CD4-positive, CD25-positive, alpha-beta regulatory T cell (primary cell): ENCODE measurements at places on chromosomes 16 and 17. TPM values are rescaled to one million over a fixed set of nuclear protein-coding genes. Genes with fewer than 3 reads are reported as not detected.

GRCh38 chr17:21602176-21602575 is 90.1 kb upstream of the KCNJ18 start:
- H3K27ac ChIP-seq: no peak overlapping the region
- peaks cover 3% of the 10 kb centered on the region for H3K27me3 ChIP-seq
- DNase-seq: no peak
- H3K4me3 ChIP-seq: no peak overlapping the region
- no peaks in the 10 kb centered on the region for H3K4me1 ChIP-seq

DNA sequence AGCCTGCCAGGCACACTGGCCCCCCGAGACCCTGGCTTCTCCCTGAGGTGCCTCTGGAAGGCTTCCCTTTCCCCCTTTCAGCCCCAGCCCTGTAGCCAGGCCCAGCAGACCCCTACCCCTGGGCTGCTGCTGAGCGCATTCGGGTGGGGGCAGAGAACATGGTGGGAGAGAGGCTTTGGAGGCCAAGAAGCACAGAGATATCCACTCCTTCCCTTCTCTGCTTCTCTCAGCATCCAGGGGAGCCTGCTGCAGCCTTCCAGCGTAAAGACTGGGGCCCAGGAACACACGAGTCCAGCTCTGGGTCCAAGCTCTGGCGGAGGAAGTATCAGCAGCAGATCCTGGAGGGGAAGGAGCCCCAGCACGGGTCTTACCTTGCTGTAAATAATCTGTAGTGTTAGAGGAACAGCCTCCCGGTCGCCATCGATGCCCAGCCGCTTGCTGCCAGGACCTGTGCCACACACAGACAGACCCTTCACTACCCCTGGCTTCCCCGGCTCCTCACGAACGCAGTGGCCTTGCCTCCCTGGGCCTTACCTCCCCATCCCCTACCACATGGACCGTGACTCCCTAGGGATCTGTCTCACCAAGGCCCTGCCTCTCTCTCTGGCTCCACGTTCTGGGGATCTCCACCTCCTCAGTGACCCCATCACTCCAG is 17.0 kb upstream of the PIK3R6 start:
- no peaks in the 10 kb centered on the region for H3K27me3 ChIP-seq
- H3K27ac ChIP-seq: peak overlapping the region; percentile 56
- peaks cover 86% of the 10 kb centered on the region for H3K36me3 ChIP-seq
- no peak overlapping the region for H3K4me3 ChIP-seq
- no peaks in the 10 kb centered on the region for H3K4me1 ChIP-seq
- DNase-seq: no peak

GRCh38 chr17:79435296-79435695 is 175.6 kb downstream of the RBFOX3 start:
- no peak overlapping the region for H3K27ac ChIP-seq
- H3K36me3 ChIP-seq: no peaks in the 10 kb centered on the region
- no peak for DNase-seq
- H3K4me3 ChIP-seq: no peak overlapping the region
- H3K4me1 ChIP-seq: no peaks in the 10 kb centered on the region

- H3K4me1 ChIP-seq: no peaks in the 10 kb centered on the region
- H3K27me3 ChIP-seq: no peaks in the 10 kb centered on the region
- no peak overlapping the region for H3K27ac ChIP-seq
- H3K4me3 ChIP-seq: no peak overlapping the region
- no peak for DNase-seq
- no peaks in the 10 kb centered on the region for H3K36me3 ChIP-seq
These were observed 370.1 kb upstream of the CDH8 start for GRCh38 chr16:62406387-62406786.

DNA sequence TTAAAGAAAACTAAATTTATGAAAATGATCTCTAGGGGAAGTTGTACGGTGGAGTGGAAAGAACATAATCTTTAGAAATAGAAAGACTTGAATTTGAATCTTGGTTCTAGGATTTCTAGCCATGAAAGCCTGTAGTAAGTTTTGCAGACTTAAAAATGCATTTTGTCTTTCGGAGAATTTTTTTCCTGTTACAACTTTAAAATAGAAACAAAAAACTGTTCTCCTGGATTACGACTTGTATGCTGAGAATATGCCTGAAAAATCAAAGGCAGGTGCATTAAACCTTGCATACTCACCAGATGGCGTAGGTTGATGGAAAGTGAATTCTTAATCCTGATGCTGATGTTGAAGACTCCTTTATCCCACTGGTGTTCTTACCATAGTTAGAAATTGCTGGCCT is 7.5 kb upstream of the MPHOSPH6 start:
- no peaks in the 10 kb centered on the region for H3K4me1 ChIP-seq
- H3K27ac ChIP-seq: no peak overlapping the region
- H3K27me3 ChIP-seq: peaks cover 27% of the 10 kb centered on the region
- no peaks in the 10 kb centered on the region for H3K36me3 ChIP-seq
- H3K4me3 ChIP-seq: no peak overlapping the region
- DNase-seq: no peak

KRT20 gene
- total RNA-seq: not detected

GRCh38 chr17:42410319-42410685 is 12.8 kb downstream of the CAVIN1 start:
- peaks cover 15% of the 10 kb centered on the region for H3K4me1 ChIP-seq
- no peaks in the 10 kb centered on the region for H3K27me3 ChIP-seq
- no peak for DNase-seq
- no peaks in the 10 kb centered on the region for H3K36me3 ChIP-seq

C16orf89 gene
- not detected for total RNA-seq

TMC6 gene
- 727 TPM for total RNA-seq

DNA sequence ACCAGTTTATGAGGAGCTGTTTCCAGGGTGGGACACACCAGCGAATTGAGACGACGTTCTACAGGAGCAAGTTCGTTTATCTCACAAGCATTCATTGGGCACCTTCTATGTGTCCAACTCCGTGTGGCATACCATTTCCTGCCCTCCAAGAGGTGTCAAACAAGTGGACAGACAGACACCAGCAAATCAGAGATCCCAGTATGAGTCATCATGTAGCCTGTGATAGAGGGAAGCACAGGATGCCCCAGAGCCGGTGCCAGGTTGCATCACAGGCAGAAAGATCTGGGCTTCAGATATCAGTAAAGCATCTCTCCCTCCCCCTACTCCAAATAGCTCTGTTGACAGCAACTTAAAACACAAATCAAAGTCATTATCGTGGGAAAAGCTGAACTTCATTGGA is 31.8 kb upstream of the MAF start:
- H3K36me3 ChIP-seq: no peaks in the 10 kb centered on the region
- no peak overlapping the region for H3K27ac ChIP-seq
- H3K27me3 ChIP-seq: no peaks in the 10 kb centered on the region

DNA sequence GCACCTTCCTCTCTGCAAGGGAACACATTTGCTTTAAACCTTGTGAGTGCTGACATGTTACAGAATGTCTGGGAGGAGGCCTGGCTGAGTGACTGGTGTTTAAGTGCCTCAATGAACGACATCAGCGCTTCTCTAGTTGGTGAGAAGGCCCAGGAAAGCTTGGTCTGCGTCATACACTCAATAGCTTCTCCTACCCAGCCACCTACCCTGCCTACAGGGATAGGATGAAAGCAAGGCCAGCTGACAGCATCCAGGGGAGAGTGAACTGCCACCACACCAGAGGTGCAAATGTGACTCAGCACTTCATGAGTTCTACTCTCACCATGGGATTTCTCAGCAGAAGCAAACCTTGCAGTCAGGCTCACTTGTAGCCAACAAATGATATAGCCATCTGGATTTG is 31.7 kb upstream of the CFAP20 start:
- no peak for DNase-seq
- no peak overlapping the region for H3K4me3 ChIP-seq
- no peaks in the 10 kb centered on the region for H3K4me1 ChIP-seq
- peaks cover 64% of the 10 kb centered on the region for H3K36me3 ChIP-seq
- H3K27me3 ChIP-seq: no peaks in the 10 kb centered on the region
- no peak overlapping the region for H3K27ac ChIP-seq

HSD17B1 gene
- 0.91 TPM for total RNA-seq

DNA sequence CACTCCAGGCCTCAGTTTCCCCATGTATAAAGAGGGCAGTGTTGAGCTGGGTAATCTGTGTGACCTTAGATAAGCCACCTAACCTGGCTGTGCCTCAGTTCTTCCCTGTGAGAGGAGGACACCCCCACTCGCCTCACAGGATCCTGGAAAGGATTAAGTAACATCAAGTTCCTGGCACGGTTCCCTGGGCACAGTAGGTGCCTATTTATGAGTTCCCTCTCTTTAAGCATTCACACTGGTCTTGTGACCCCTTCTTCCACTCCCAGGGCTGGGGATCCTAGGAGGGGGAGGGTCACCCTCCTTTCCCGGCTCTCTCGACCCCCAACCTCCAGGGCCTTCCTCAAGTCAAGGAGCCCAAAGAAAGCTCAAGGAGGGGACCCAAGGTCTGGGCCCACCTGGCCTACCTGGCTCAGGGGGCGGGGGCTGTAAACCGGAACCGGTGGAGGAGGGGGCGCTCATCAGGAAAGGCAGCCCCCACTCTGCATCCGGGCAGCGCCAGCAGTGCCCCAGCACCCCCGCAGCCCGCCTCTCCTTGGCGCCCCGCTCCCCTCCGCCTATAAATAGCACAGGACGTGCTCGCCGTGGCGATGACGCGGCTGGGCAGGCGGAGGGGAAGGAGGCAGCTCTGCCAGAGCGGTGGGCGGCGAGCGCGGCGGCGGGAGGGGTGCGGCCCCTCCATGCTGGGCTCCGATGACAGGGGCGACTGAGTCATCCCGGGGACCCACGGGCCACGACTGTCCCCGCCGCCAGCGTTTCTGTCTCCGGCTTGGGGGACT is 9.4 kb downstream of the RPL19 start:
- no peak overlapping the region for H3K27ac ChIP-seq
- DNase-seq: peak; percentile 64
- peaks cover 8% of the 10 kb centered on the region for H3K36me3 ChIP-seq
- H3K27me3 ChIP-seq: no peaks in the 10 kb centered on the region
- no peak overlapping the region for H3K4me3 ChIP-seq

GRCh38 chr16:59368586-59368985 is 634.5 kb upstream of the GOT2 start:
- H3K36me3 ChIP-seq: no peaks in the 10 kb centered on the region
- no peak overlapping the region for H3K27ac ChIP-seq
- H3K4me1 ChIP-seq: no peaks in the 10 kb centered on the region
- H3K4me3 ChIP-seq: no peak overlapping the region

GRCh38 chr17:43068570-43069367 is 43.7 kb downstream of the RND2 start:
- H3K27me3 ChIP-seq: no peaks in the 10 kb centered on the region
- no peak overlapping the region for H3K4me3 ChIP-seq
- H3K4me1 ChIP-seq: no peaks in the 10 kb centered on the region

DNA sequence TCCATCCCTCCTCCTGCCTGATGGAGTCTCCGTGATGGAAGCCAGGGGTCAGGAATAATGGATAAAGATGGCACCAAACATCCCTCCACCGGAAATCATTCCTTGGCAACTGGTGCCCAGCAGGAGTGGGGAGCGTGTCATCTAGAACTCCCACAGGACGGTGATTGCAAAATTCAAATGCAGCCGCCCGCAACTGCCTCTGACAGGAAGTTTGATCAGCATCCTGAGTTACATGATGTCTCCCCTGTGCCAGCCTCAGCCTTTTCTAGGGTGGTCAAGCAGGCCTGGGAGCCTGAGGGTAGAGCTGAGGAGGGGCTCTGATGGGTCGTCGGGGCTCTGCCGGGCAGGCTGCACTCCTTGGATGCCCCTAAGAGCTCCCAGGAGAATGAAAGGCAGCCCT is 52.8 kb downstream of the GSG1L start:
- no peak overlapping the region for H3K27ac ChIP-seq
- no peaks in the 10 kb centered on the region for H3K36me3 ChIP-seq
- H3K4me1 ChIP-seq: no peaks in the 10 kb centered on the region
- H3K4me3 ChIP-seq: no peak overlapping the region

ARL5C gene
- total RNA-seq: not detected

GRCh38 chr16:66103211-66103610 is 263.3 kb upstream of the CDH5 start:
- H3K27me3 ChIP-seq: no peaks in the 10 kb centered on the region
- H3K4me1 ChIP-seq: no peaks in the 10 kb centered on the region
- H3K4me3 ChIP-seq: no peak overlapping the region
- DNase-seq: no peak
- no peaks in the 10 kb centered on the region for H3K36me3 ChIP-seq

GRCh38 chr16:9042533-9042932 is 48.9 kb upstream of the HAPSTR1 start:
- no peak overlapping the region for H3K4me3 ChIP-seq
- H3K27ac ChIP-seq: no peak overlapping the region
- DNase-seq: no peak
- no peaks in the 10 kb centered on the region for H3K4me1 ChIP-seq
- no peaks in the 10 kb centered on the region for H3K27me3 ChIP-seq

DNA sequence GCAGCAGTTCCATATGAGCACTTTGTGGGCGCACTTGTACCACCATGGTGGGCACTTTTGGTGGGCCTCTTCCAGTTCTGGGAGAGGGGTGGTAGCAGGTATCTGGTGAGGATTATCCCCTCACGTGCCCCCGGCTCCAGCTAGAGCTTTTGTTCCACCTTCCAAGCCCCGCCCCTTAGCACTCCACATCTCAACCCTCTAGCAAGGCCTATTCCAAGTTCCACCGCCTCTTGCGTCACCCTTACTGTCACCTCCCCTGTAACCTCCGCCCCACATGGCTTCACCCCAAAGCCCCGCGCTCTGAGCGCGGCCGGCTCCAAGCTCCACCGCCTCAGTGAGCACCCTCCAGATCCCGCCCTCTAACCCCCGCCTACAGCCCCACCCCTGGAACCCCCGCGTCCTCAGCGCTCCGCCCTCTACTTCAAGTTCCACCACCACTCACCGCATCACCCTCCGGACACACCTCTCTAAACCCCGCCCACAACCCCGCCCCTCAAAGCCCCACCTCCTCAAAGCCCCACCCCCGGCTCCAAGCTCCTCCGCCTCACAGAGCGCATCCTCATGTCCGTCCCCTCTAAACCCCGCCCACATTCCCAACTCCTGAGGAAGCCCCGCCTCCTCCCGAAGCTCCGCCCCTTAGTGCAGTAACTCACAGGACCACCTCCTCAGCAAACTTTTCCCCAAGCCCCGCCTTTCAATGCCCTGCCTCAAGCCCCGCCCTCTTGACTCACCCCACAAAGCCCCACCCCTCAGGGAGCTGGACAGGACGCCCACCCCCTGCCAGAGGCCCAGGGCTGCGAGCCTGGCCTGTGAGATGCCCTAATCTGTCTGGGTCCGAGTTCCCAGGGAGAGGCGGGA is 11.1 kb downstream of the SCN4A start:
- H3K4me3 ChIP-seq: no peak overlapping the region
- H3K36me3 ChIP-seq: no peaks in the 10 kb centered on the region
- peaks cover 4% of the 10 kb centered on the region for H3K4me1 ChIP-seq
- no peaks in the 10 kb centered on the region for H3K27me3 ChIP-seq

RNU2-1 gene
- 4,537 TPM for total RNA-seq

- no peaks in the 10 kb centered on the region for H3K27me3 ChIP-seq
- DNase-seq: no peak
- no peaks in the 10 kb centered on the region for H3K36me3 ChIP-seq
- no peak overlapping the region for H3K4me3 ChIP-seq
- no peak overlapping the region for H3K27ac ChIP-seq
- H3K4me1 ChIP-seq: no peaks in the 10 kb centered on the region
These were observed 45.7 kb downstream of the OMG start for GRCh38 chr17:31251105-31251969.
